ENCODE measurements at places on chromosomes 5 and 9. TPM values are rescaled to one million over a fixed set of nuclear protein-coding genes. Genes with fewer than 3 reads are reported as not detected.

GRCh38 chr9:15240927-15241326, 66.1 kb downstream of the TTC39B start:
- no peak for DNase-seq

DNA sequence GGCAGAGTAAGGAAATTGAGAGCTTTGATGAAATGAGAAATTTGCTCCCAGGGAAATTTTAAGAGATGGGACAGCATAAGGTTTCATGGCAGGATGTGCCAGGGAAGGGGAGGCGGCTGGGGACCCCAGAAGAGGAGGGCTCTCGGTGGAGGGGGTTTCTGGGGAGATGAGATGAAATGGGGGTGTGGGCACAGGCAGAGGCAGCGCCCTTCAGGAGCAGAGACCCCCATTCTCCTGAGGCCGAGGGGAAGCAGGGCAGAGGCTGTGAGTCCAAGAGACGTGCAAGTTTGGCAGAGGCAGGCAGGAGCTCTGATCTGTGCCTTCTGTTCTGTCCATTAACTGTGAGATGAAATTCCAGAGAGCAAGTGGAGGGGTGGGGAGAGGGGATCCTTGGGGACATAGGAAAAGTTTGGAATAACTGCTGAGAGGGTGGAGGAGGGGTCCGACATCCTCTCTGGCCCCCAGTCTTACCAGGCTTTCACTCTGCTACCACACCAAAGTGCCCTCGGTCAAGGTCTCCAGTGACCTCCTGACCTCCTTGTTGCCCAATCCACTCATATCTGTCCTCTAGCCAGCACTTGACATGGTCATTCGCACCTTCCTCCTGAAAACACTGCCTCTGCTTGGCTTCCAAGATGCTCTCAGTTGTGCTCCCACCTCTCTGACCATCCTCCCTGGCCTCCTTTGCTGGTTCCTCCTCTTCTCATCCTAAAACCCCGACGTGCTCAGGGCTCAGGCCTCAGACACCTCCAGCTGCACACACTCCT, 108.1 kb upstream of the MVB12B start:
- peak; percentile 70 for DNase-seq

DNA sequence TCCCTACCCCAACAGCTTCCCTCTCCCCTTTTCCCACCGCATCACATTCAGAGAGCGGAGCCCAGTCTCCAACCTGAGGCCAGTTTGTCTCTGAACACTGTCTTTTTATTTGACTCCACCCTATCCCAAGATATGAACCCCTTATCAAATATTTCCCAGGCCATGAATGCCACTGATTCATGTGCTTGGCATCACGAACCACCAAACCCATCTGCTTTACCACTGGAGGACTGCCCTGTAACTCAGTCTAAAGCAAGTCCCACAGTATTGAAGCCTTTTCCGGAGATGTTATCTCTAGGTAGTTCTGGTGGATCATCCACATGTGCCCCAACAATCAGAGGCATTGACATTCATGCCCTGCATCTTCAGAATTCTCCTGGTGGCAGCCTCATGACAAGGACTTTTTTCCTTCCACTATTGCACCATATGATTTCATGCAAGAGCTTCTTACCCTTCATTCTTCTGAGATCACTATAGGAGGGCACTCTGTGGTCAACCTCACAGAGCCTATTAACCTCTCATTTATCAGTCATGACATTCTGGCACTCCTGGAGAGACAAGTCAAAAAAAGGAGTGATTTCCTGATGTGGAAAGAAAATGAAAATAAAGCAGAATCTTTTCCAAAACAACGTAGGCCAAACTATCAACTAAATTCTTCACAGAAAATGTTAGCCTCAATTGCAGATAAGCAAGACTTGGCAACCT, 12.3 kb upstream of the SPATA31D4 start:
- no peak for DNase-seq

DNA sequence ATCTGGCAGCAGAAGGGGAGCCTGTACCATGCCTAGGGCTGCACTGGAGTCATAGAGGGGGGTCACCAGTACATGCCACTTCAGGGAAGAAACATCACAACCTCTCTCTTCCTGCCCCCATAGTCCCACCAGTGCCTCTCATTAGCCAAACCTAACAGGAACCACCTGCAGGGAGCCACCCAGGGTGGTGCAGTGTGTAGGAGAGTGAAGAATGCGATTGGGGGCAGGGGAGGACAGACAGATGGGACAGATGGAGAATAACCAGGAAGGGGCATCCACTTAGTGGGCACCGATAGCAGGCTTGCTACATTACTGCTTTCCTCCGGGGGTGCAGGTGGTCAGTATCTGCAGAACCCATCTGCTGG, 19.2 kb downstream of the DAPK1 start:
- DNase-seq, result peak; percentile 50

DAPK1 gene
- total RNA-seq, result 96.8 TPM

Measured in esophagus muscularis mucosa (tissue), 4 donors.